Activated T-helper 17 cell treated with anti-CD3 and anti-CD28 coated beads, Interleukin-2, amount 50 U/mL, for 72 hours (primary cell): ENCODE measurements at places on chromosomes 13 and 19.

DNA sequence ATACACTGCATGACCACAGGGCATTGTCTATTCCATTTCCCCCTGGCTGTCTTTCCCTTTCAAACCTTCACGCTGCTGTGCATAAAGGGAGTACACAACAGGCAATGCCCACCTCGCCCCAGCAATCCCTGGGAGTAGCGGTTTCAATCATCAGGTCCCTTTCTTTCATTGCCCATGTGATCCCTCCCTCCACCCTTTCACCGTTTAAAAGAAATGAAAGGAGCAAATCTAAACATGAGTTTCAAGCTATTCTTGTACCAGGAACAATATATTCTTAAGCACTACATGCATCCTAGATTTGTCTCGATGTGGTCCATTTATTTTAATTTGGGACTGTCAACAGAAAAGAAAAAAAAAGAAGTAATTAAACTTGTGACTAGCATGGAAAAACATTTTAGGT is 123.4 kb upstream of the ARGLU1 start:
- no peak for ATAC-seq

DNA sequence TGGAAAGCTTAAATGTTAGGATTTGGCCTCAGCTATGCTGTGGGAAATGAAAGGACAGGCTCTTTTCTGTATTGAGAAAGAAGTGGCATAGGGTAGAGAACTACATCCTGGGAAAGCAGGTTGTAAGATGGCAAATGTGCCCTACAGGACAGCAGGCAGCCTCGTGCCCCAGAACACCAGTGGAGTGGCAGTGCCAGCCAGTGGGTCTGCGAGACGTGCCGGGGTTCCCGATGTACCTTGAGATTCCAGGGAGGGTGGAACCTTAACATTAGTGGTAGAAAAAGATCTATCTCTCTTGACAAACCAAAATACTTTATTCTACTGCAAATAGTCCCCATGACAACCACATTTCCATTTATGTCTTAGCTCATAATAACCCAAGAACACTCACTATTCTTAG is 42.7 kb downstream of the DCLK1 start:
- ATAC-seq = no peak

GRCh38 chr19:38412961-38413360 is 10.1 kb downstream of the FAM98C start:
- no peak for ATAC-seq

DNA sequence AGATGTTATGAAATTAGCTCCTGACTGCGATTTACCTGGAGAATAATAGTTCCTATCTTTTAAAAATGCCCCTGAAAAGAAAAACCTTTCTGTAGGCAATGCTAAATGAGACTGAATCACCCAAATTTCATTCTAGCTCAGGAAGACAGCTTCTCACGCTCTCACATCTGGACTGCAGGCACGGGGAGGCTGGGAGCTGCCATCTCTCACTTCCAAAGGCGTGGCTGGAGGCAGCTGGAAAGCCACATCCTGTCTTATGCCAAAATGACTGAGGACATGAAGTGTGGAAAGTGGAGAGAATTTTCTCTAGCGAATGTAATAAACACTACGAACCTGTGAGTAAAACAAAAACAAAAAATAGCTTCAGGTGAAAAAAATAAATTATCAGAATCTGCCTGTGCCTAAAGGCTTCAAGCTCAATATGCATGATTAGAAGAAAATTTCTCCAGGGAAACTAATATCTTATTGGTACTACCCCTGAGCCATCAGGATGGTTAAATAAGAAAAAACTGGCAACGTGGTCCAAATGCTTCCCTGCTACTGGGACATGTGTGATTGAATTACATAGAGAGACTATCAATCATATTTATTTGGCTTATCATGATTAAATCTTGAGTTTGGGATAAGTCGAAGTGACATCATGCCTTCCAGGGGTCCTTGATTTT is 58.1 kb upstream of the UBL3 start:
- no peak for ATAC-seq

DNA sequence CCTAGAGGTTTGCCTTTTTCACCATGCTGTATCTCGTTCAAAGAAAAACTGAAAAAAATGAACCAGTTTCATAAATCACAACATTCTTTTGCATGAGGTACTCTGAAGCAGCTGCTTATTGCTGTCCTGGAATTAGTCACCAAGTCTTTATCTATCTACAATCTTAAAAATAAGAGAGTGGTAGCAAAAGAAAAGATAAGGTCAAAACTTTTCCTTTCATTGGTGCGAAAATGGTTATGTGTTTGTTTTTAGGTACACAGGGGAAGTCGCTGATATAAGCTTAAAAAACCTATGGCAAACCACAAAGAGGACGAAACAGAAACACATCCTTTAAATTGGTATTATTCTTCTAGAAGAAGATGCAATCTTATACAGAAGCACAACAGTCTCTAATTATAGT is 20.7 kb downstream of the OBI1 start:
- ATAC-seq = peak; percentile 34

GRCh38 chr19:12647047-12647446 is 19.5 kb downstream of the MAN2B1 start:
- no peak for ATAC-seq

- ATAC-seq = peak; percentile 92
Observed at GRCh38 chr19:4051175-4052101, 15.3 kb downstream of the ZBTB7A start.

GRCh38 chr13:68813180-68813796 is 1294.3 kb upstream of the ATXN8OS start:
- no peak for ATAC-seq

GRCh38 chr19:22832031-22832762 is at the start of gene ZNF723:
TSS of gene ZNF723 (plus strand) at chr19:22832291. CDS start at chr19:22832380, 89 bp downstream.
- peak; percentile 31 for ATAC-seq

DNA sequence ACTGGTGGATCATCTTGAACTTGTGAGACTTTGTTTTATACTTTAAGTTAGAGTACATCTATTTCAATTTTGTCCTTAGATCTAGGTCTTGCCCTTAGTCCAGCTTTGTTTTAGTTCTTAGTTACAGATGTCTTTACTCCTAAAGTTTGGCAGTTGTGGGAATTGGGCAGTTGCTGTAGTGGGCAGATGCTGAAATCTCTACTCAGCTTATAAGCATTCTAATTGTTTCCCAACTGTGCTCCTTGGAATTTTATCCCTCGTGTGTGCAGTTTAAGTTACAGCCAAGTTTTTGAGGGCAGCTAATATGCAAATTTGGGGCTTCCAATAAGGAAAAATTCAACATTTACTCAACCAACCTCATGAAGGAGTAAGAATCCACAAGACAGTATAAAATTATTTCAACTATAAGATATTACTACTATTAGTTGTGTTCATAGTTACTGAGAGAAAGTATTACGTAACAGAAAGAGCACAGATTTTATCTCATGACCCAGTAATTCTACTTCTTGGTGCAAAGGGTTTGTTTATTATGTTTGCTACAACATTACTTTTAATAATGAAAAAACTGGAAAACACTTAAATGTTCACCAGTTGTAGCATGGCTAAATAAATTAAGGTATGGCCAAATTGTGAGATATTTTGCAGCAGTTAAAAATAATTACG is 32.9 kb downstream of the CCDC122 start:
- no peak for ATAC-seq
